Activated naive CD4-positive, alpha-beta T cell treated with anti-CD3 and anti-CD28 coated beads, Interleukin-2, amount 10 ng/mL, durations not matched to agents 5 hours and 36 hours (primary cell): ENCODE measurements at places on chromosomes 1 and 21. TPM values are rescaled to one million over a fixed set of nuclear protein-coding genes. Genes with fewer than 3 reads are reported as not detected.

Gene FMO5
- total RNA-seq, result 0.55 TPM

Gene LCE2C
- not detected for total RNA-seq

Gene GPR37L1
- not detected for total RNA-seq

Gene PROK1
- total RNA-seq, result not detected

Gene VWA1
- 0.17 TPM for total RNA-seq

Gene LRRN2
- not detected for total RNA-seq

Gene LCE1E
- not detected for total RNA-seq

Gene DIPK1A
- 17.8 TPM for total RNA-seq

Gene SPATA17
- not detected for total RNA-seq

Gene RXFP4
- total RNA-seq, result not detected

Gene NID1
- total RNA-seq, result not detected

Gene RIPPLY3
- total RNA-seq, result not detected

Gene LCE6A
- not detected for total RNA-seq

Gene C1orf53
- total RNA-seq, result not detected

Gene FALEC
- total RNA-seq, result not detected

Gene GPBP1L1
- 116 TPM for total RNA-seq

Gene NBPF12
- 17.7 TPM for total RNA-seq

Gene ZSCAN20
- 1.7 TPM for total RNA-seq

Gene GJB4
- total RNA-seq, result not detected

Gene SLC1A7
- total RNA-seq, result not detected

Gene MCL1
- total RNA-seq, result 334 TPM

Gene SLC2A5
- not detected for total RNA-seq
